ENCODE measurements at places on chromosomes 1 and 21.

DNA sequence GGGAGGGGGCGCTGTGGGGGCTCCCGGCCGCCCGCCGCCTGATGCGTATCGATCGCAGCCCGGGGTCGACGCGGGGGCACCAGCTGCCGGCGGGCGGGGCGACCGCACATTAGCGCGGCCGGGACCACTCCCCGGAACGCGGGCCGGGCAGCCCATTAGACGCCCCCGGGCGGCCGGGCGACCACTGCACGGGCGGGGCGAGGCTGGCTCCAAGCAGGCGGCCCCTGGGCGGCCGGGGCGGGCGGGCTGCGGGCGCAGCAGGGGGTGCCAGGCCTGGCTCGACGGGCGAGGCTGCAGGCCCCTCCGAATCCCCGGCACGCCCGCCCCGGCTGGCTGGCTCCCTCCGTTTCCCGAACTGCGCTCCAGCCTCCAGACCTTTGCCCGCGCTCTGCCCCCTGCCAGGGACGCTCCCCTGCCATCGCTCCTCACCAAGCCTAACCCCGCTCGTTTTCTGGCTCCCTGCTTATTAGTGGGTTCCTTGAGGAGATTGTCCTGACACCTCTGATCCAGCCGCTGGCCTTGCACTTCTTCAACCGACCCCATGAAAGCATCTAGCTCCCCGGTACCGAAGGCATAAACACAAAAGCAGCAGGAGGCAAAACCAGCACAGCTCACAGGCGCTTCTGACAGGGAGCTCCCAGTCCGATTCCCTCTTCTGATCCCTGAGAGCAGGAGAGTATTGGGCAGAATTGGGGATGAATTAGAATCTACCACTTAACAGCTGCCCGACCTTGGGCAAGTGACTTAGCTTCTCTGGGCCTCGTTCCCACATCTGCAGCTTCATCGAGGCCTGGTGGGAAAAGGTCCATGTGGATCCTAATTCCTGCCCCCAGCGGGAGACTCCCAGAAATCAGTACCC is 92.6 kb upstream of the CASZ1 start:
- no peak for DNase-seq

DNA sequence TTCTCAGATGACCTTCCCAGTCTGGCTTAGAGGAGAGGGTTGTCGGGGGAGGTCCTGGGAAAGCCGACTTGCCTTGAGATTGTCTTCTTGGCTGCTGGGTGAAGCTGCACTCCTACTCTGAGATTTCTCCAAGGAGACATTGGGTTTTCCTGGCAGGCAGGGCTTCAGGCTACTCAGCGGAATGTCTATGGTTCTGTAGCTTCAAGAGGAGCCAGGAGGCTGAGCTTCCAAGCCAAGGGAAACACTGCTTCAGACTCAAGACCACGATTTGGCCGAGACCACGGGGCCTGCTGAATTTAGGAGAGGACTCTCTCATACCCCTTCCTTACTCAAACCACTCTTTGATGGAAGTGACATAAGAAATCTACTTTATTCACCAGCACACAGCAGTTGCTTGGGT is 67.8 kb downstream of the NTMT2 start:
- no peak for DNase-seq

DNA sequence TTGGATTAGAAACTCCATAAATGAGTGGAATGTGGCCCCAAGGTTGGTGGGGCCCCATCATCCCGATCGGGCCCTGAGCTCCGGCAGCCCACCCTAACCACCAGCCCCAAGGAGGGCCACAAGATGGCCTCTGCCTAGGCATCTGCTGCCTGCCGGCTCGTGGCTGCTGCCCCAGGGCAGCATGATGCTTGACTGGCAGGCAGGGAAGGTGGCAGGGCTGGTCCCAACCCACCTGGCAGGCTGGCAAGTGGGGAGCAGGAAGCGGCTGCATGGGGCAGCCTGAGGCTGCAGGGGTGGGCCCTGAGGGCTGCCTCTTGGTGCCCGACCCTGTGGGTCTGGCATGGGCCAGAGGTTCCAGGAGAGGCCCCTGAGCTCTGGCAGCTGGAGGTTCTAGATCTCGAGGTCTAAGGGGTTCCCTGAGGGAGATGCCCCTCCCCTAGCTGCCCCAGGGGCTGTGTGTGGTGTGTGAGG is 760 bp upstream of the GJC2 start:
- DNase-seq = no peak

DNA sequence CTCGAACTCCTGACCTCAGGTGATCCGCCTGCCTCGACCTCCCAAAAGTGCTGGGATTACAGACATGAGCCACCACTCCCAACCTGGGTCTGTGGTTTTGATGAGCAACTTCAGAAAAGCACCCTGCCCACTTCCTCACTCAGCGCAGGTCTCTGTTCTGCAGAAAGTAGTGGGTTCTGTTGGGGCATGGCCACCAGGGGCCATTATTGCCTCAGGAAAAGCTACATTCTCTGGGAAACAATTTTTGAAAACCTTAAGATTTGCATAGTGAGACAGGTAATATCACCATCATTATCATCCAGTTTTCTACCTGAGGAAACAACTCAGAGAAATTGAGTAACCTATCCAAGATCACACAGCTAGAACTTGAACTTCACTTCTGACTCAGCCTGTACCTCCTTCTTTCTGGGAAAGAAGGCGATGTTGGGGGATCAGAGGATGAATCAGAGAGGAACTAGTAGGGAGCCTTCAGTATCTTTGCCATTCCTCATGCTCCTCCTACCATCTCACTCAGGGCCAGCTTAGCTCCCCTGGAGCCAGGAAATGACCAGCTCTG is 7.1 kb upstream of the NES start:
- DNase-seq = no peak

- no peak for DNase-seq
Measured at GRCh38 chr1:226674892-226675714, 64.0 kb downstream of the ITPKB start.

Measured in A549 (cell line).